ENCODE measurements at places on chromosomes 12 and 14.

DNA sequence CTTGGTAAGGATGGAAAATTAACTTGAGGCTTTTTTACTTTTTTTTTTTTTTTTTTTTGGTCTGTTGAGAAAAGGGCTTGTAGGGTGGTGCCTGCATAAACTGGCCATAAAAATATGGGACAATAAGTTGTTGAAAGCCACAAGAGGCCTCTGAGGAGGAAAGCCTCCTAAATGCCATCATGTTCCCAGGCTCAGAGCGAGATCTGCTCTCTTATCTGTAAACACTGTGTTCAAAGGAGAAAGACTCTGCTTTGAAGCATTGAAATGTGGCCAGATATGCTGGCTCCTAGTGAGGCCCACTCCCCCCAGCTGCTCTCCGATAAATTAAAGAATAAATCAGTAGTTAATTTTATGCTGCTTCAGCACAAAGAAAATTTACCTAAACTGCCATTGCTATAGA is 504.9 kb downstream of the DIO2 start:
- peak; percentile 10 for DNase-seq

- DNase-seq = no peak
Observed at GRCh38 chr12:104768033-104768432, 190.1 kb downstream of the SLC41A2 start.

GRCh38 chr12:57621497-57622292 is 10.5 kb downstream of the ARHGEF25 start:
- DNase-seq = no peak

GRCh38 chr14:100994082-100994481 is 90.6 kb upstream of the RTL1 start:
- no peak for DNase-seq

DNA sequence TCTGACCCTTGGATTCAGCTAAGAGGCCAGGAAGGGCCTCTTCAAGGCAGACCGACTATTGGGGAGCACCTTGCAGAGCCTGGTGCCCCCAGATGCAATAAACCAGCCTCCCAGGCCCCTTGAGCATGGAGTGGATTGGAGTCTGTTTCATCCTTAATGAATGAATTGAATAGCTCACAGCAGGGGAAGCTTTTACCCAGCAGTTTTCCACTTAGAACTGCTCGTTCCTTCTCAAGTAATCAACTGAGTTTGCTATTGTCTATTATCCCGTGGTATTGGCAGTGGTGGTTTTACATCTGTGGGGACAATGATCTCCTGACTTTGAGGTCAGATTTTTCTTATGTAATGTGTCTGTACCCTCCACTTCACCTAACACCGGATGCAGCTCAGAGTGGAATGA is 197.6 kb downstream of the AACS start:
- no peak for DNase-seq

DNA sequence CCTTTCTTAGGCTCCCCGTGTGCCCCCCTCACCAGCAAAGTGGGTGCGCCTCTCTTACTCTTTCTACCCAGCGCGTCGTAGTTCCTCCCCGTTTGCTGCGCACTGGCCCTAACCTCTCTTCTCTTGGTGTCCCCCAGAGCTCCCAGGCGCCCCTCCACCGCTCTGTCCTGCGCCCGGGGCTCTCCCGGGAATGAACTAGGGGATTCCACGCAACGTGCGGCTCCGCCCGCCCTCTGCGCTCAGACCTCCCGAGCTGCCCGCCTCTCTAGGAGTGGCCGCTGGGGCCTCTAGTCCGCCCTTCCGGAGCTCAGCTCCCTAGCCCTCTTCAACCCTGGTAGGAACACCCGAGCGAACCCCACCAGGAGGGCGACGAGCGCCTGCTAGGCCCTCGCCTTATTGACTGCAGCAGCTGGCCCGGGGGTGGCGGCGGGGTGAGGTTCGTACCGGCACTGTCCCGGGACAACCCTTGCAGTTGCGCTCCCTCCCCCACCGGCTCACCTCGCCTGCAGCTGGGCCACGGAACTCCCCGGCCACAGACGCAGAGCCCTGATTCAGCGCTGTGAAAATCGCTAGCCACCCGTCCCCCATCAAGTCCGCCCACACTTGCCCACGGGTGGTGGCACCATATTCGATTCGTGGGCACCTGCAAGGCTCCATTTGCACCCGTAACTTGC is 1.3 kb downstream of the TMEM233 start:
- DNase-seq = peak; percentile 35

GRCh38 chr12:45742590-45742989 is 13.1 kb downstream of the ARID2 start:
- no peak for DNase-seq

DNA sequence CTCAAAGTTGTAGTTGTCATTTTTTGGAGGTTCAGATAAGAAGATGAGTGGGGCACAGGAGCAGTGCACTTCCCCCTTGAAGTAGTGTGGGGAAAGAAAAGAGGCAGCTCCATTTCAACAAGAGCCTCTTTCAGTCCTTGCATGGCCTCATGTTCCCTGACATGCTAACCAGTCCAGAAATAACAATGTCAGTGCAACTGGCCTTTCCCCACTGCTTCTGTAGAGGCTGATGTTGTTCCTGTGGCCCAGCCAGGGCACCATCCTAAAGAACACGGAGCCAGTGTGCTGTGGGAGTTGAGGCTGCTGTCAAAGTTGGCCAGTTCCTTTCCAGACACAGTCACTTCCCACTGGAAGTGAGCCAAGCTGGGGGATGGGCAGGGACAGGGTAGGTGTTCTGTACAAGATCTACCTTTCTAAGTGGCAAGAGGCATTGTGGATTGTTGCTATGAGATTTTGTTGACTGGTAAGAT is 77.7 kb upstream of the SLC38A2 start:
- peak; percentile 56 for DNase-seq

GRCh38 chr12:125305231-125305630 is 240.0 kb downstream of the AACS start:
- DNase-seq = no peak

- DNase-seq = no peak
Observed at GRCh38 chr12:103877934-103878510, 37.0 kb upstream of the NT5DC3 start.

- no peak for DNase-seq
Observed at GRCh38 chr12:60106214-60106613, 510.4 kb downstream of the SLC16A7 start.

GRCh38 chr14:61482348-61483206 is 161.2 kb downstream of the PRKCH start:
- DNase-seq = no peak

DNA sequence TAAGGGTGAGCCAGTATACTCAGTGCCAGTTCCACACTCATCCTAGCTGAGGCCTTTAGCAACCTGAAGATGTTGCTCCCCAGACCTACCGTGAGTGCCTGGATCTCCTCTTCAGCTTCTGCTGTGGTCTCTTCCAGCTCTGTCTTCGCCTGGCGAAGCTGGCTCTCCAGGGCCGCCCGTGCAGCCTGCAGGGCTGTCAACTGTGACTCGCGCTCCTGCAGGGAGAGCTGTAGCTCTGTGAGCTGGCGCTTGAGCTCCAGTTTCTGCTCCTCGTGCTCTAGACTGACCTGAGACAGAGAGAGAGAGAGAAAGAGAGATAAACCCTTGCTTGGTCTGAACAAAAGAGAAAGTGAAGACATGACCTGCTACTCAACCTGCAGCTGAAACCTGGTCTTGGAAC is 84.0 kb downstream of the PRKAB1 start:
- no peak for DNase-seq

- DNase-seq = no peak
Observed at GRCh38 chr14:68811171-68811570, 18.3 kb upstream of the ZFP36L1 start.

- DNase-seq = no peak
Observed at GRCh38 chr12:70540996-70541395, 96.2 kb downstream of the PTPRB start.

GRCh38 chr12:66323017-66323416 is 20.7 kb downstream of the HELB start:
- no peak for DNase-seq

DNA sequence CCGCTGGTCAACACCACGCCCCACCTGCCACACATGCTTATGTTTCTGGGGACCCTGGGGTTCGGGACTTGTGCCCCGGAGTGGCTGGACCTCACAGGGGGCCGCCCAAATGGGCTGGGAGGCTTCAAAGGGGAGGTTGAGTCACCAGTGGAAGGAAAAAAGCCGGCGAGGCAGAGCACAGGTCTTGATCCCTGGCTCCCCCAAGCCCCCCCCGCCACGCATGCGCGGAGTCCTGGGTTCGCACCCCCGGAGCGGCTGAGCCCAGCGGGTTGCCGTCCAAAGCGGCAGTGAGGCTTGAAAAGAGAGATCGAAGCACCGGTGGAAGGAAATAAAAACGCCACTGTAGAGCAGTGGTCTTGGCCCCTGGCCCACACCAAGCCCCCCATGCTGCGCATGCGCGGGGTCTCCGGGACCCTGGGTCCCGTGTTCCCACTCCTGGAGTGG is 313.5 kb downstream of the ALG10 start:
- DNase-seq = no peak

- DNase-seq = no peak
Observed at GRCh38 chr12:105166736-105167135, 59.2 kb downstream of the WASHC4 start.

GRCh38 chr14:61607570-61608244 is 87.6 kb upstream of the HIF1A start:
- no peak for DNase-seq

DNA sequence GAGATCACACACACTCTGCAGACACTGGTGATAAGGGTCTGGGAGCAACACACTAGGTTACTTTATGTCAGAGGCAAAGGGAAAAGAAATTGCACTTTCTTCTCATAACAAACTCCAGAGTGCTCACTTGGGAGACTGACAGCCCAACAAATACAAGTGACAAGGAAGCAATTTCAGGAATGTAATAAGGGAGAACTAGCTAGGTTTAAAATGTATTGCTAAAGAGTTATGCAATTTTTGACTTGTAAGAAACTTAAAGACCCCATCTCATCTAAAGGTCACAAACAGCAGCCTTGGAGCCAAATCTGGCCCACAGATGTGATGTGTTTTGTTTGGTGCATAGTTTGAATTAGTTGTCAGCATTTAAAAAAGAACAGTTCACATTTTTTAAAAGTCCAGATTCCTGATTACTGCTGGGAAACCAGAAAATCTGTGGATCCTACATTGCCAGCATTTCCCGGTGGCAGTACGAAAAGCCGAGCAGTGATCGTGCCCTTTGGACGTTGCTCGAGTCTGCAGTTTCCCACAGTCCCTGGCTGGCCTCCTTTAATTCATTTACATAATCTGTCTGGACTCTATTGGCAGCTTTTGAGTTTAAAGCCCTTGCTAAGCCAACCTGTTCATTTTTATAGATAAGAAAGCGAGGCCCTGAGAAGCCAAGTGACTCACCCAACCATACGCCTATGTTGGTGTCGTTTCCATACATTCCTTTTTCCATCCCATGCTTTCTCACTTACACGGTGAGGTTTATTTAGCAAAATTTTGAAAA is 42.0 kb upstream of the ETV6 start:
- no peak for DNase-seq

DNA sequence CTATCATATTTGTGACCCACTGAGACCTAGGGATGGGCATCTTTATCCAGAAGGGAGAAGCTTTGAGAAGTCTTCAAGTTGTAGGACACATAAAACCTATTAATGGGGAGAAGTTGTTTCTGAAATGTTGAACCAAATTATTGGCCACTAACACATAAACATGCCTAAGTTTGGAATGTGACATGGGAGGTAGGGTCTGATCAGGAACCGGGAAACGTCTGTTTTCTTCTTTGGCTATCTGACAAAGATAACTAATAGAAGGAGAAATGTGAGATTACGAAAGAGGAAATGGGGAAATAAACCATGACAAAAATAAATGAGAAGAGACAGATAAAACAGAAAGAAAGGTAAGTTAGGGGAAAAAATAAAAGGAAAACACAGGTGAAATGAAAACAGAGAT is 425.2 kb downstream of the EGLN3 start:
- DNase-seq = no peak

DNA sequence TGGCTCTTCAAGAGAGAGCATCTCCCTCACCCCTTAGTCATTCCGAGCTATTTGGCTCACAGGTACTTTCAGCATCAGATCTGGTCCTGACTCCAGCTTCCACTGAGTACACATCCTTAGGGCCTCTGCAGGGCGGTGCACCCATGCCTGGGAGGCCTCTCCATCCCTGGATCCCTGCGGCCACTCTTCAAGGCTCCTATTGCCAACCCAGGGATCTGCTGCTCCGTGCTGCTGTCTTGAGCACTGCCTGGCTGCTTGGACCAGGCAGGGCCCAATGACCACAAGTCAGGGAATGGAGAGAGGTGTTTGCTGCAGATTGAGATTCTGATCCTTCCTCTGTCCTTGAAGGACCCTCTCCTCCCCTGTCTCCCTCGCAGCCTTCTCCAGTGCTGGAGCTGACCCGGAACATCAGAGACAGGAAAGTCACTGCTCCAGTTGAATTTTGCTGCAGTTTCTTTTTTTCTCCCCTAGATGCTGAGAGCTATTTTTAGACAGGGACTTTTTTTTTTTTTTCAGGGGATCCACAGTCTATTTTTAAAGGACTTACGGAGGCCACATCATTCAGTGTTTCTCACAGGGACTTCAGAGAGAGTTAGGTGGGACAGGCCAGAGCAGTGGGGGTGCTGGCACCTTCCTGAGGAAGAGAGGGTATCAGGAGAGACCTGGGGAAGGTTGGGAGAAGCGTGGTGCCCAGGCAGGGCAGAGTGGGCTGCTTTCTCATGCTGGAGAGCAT is 50.1 kb upstream of the KCNA1 start:
- DNase-seq = no peak

- DNase-seq = no peak
Observed at GRCh38 chr14:74571901-74572725, 39.9 kb downstream of the LTBP2 start.

DNA sequence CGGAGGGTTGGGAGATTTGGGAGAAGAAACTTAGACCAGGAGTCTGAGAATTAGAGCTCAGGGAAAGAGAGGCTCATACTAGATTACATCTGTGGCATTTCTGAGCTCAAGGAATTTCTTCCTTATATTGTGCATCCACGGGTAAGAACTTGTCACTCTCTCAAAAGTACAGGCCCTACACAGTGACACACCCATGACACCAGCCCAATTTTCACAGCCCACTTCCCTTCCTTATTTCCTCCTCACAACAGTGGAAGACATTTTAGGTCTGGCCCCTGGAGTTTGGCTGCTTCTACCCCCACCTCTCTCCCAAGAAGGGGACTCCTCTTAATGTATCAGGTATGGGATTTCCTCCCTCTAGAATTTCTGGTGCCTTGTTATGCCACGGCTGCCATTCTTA is 9.2 kb upstream of the ZNF385A start:
- peak; percentile 29 for DNase-seq

GRCh38 chr14:69153873-69154270 is 953 bp upstream of the DCAF5 start:
- peak; percentile 50 for DNase-seq

GRCh38 chr12:27705263-27705662 is 5.4 kb upstream of the MRPS35 start:
- no peak for DNase-seq

GRCh38 chr12:52909331-52909730 is 4.5 kb upstream of the KRT8 start:
- DNase-seq = no peak

DNA sequence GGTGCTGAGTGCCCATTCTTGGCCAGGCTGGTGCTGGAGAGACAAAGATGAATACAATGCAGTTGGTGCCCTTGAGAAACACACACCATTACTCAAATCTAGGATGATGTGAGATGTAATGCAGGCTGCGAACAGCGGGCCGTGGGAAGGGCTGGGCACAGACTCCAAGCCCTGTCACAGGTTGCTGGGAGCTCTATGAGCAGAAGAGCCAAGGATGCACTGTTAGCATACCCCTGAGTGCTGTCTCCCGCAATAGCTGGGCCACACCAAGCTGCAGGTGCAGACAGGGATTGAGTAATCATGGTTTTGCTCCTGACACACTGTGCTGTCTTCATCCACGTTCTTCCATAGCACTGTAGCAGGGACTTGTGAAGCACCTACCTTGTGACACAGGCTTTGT is 247.5 kb upstream of the CRY1 start:
- no peak for DNase-seq

GRCh38 chr12:18277196-18277595 is 15.9 kb downstream of the PIK3C2G start:
- no peak for DNase-seq

Data from left lung (tissue), 14 donors.